ENCODE measurements at places on chromosomes 1 and 21.

- DNase-seq, result no peak
Observed at GRCh38 chr1:162301696-162302095, 75.0 kb downstream of the SPATA46 start.

DNA sequence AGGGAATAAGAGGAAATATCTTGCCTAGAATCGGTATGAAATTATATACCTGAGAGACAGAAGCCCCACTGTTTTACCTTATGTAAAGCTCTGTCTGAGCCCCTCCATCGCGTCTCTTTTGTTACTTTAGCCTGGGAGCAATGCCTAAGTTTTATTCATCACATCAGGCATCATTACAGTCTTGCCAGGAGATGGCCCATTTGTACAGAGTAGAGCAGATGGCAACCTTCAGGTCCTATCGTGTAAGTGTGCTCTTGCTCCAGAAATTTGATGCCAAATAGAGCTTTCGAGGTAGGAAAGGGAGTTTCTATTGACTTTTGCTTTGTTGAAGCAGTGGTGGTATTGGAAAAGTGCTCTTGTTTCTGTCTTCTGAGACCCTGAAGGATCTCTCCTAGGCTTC lies 24.9 kb downstream of the CFAP126 start:
- DNase-seq, result no peak

- peak; percentile 79 for DNase-seq
Observed at GRCh38 chr1:230191079-230191804, 124.2 kb downstream of the GALNT2 start.

- DNase-seq, result no peak
Observed at GRCh38 chr1:119347858-119348257, 20.7 kb upstream of the HAO2 start.

DNA sequence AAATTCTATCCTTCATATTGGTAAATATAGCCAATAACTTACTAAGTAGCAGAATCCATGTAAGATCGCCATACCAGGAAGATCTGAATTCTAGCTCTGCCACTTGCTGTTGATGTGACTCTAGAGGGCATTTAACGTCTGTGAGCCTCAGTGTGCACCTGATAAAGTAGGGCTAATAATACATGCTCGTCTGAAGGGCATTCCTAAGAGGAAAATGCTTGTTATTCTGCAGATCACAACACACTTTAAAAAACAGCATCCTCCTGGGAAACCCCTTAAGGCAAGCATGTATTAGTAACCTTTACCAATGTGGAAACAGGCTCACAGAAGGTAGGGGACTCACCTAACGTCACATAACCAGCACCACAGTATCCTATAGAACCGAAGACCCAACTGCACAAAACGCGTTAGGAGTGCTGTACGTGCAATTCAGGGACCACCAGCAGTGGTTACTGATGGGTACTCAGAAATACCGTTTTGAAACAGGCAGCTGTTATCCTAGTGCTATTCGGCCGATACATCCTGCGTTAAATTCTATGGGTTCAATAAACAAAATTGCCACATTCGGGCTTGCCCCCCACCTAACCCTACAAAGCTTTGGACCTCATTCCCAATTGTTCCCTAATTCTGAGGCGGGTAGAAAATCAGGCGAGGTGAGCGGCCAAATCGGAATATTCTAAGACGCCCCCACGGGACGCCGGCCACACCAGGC lies 758 bp downstream of the DEPDC1 start:
- DNase-seq, result peak; percentile 61

- DNase-seq, result no peak
Observed at GRCh38 chr1:184025242-184025675, 12.3 kb downstream of the COLGALT2 start.

Measured in hematopoietic multipotent progenitor cell treated with erythropoietin and hydrocortisone succinate and interleukin-3 and kit ligand, for 8 days (in vitro differentiated cells).